Stimulated activated CD8-positive, alpha-beta memory T cell treated with anti-CD3 and anti-CD28 coated beads, Interleukin-15, amount 100 ng/mL, for 1 hour (primary cell): ENCODE measurements at places on chromosomes 13 and 19.

GRCh38 chr13:36086117-36086516, 45.1 kb downstream of the DCLK1 start:
- no peak for DNase-seq

GRCh38 chr13:37956536-37956935, 87.0 kb upstream of the TRPC4 start:
- DNase-seq = no peak

DNA sequence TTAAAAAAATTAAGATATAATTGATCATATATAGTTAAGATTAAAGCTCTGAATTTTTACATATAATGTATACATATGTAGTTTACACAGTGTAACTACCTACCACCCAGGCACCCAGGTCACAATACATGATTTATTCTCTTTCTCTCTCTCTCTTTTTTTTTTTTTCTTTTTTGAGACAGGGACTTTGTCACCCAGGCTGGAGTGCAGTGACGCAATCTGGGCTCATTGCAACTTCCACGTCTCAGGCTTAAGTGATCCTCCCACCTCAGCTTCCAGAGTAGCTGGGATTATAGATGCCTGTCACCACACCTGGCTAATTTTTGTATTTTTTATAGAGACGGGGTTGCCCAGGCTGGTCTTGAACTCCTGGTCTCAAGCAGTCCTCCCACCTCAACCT, 18.8 kb upstream of the CLASRP start:
- DNase-seq = no peak

DNA sequence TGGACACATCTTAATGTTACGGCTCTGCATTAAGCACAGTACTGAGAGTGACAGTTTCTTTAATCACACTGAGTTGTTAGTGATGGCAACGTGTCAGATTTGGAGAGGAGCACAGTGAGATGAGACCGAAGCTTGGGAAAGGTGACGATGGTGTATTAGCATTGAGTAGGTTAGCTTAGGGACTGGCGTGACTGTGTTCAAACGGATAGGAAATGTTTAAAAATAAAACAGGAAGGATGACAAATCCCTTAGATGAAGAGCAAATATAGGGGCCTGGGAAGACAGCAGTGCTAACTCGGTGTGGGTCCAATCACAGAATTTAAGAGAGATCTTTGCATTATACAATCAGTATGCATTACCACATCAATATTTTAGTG, 384.3 kb downstream of the HS6ST3 start:
- DNase-seq = no peak

GRCh38 chr13:97648171-97648880, 214.4 kb downstream of the RAP2A start:
- DNase-seq = no peak
